ENCODE measurements at places on chromosomes 11 and 22.

DNA sequence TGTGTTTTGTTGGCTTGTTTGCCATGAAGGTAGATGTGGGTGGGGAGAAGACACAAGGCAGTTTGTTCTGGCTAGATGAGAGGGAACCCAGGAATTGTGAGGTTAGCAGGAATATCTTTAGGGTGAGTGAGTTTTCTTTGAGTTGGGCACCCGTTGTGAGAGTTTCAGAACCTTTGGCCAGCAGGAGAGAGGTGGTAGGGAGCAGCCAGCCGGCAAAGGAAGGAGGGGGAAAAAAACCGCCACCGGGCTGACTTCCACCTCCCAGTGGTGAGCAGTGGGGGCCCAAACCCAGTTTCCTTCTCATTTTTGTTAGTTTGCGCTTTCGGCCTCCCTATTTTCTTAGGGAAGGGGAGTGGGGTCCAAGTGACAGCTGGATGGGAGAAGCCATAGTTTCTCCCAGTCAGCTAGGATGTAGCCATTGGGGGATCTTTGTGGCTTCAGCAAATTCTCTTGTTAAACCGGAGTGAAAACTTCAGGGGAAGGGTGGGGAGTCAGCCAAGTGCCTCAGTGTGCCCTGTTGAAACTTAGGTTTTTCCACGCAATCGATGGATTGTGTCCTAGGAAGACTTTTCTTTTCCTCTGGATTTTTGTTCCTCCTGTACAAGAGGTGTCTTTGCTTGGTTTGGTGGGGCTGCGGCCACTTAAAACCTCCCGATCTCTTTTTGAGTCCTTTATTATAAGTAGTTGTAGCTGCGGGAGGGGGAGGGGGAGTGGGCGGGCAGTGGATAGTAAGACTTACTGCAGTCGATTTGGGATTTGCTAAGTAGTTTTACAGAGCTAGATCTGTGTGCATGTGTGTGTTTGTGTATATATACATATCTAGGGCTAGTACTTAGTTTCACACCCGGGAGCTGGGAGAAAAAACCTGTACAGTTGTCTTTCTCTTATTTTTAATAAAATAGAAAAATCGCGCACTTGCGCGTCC, 1.1 kb upstream of the GCAT start:
- DNase-seq, result no peak

- no peak for DNase-seq
Observed at GRCh38 chr11:97738751-97739150, 1282.0 kb upstream of the CNTN5 start.

GRCh38 chr11:85517272-85517671, 109.9 kb downstream of the DLG2 start:
- DNase-seq, result no peak

DNA sequence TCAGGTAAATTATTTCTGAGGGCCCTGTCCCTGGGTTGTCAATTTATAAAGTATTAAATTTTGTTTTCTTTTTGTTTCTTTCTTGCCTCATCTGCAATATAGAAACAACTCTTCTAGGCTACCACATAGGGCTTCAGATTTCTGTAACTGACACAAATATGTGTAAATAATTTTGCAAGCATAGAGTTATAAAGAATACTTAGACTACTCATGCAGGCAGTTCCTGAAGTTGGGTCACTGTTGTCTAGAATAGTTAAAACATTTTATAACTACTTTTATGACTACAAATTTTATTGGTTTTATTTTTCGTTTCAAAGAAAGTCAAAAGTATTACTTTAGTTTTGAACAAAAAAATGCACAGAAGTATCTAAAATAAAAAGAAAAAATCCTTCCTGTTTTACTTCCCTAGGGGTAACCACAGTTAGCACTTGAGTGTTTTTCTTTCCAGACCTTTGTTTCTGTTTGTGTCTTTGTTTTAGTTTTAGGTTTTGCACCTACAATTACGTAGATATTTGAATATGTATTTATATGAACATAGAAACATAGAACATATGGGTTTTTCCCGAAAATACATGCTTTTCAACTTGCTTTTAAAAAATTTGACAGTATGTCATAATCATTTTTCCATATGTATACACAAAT, 12.4 kb upstream of the TMEM123 start:
- no peak for DNase-seq

- DNase-seq, result no peak
Observed at GRCh38 chr22:50672471-50673230, at the start of gene SHANK3. TSS of gene SHANK3 (plus strand) at chr22:50672823.

- DNase-seq, result no peak
Observed at GRCh38 chr11:23336961-23337360, 476.7 kb upstream of the CCDC179 start.

DNA sequence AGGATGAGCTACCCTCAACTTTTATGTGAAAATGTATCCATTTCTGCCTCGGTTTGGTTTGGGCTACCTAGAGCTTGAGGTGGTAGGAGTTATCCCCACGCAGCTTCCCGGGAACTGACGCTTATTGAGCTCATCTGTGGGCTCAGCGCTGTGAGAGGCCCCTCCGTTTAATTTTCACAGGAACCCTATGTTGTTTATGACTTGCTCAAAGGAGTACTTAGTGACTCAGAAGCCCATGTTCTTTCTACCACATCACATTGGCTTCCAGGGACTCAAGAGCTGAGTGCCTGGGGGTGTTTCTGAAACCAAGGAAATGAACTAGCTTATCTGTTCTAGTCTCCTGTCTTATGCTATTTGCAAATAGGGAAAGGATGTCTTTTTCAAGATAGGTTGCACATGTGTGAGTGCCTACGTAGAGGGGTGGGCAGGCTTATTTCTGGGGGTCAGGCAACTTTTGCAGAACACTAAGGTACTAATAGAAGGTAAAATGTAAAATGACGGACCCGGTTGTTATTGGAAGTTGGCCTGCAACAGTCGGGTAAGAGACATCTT, 40.5 kb downstream of the MICAL2 start:
- no peak for DNase-seq

- DNase-seq, result no peak
Observed at GRCh38 chr11:61954851-61955421, 4.8 kb downstream of the BEST1 start.

DNA sequence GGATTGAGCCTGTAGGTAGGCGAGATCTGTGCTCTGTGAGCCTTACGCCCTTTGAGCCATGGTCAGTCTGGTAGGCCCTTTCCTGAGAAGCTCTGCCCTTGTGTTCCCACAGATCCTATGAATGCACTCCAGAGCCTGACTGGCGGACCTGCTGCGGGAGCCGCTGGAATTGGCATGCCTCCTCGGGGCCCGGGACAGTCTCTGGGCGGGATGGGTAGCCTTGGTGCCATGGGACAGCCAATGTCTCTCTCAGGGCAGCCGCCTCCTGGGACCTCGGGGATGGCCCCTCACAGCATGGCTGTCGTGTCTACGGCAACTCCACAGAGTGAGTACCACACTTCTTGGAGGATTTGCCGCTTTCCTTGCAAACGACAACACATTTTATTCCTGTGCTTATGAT, 47.4 kb downstream of the MED15 start:
- DNase-seq, result no peak

- DNase-seq, result no peak
Observed at GRCh38 chr11:20530942-20531703, 68.3 kb upstream of the SLC6A5 start.

DNA sequence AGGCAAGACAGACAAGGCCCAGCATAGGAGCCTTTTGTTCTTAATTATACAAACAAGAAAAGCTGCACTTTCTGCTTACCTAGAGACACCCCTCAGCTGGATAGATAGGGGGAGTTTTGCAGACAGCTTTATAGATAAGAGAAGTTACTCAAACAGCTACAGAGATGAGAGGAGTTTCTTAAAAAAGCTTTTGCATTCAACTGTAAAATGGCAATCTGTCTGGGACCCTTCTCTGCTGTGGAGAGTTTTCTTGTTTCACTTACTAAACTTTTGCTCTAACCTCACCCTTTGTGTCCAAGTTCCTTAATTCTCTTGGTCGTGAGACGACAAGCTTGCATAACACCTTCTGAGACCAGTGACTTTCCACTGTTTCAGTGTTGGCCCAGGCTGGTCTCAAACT, 103.8 kb upstream of the CHORDC1 start:
- DNase-seq, result no peak

- no peak for DNase-seq
Observed at GRCh38 chr11:110830747-110831146, 118.5 kb upstream of the ARHGAP20 start.

GRCh38 chr11:123416566-123416965, 13.5 kb upstream of the GRAMD1B start:
- no peak for DNase-seq

DNA sequence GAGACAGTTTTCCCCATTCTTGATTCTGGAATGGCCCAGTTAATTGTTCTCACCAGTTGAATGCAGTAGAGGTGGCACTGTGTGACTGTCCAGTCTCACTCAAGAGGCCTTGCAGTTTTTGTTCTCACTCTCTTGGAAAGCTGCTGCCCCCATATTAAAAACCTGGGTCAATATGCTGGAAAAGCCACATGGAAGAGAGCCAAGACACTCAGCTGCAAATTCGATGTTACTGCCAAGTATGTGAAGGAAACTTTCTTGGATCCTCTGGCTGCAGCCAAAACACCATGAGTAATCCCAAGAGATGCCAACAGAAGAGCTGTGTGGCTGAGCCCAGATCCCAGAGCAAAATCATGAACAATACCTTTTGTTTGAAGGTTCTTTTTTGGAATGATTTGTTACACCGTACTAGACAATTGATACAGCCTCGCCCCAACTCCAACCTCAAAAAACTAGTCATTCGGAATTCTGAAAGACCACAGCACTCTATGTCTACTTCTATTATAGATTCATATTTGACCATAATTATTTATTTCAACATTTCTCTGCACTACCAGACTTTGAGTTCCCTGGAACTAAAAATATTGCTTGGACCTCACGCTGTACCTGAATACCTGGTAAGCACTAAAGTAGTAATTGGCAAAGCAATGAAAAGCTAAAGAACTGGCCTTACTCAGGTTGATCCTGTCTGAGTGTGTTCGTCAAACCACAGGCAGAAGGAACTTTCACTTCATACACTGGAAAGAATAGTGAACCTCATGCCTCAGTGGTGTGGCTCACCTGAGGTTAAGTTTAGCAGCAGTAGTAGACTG, 378.8 kb downstream of the ETS1 start:
- DNase-seq, result peak; percentile 16

DNA sequence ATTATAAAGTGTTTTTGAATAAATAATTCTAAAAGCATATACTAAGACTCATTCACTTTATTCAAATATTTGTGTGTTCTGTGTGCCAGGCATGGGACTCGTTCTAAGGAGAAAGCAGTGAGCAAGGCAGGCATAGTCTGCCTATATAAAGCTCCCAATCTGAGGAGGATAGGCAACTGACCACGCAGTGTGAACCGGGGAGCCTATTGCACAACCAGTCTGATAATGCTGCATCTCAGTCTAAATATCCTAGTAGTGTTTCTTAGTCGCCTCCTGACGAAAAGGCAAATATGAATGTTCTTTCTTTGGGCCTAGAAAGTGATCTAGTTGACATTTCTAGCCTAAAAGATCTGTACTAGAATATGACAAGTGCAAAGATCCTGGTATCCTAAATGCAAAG, 98.3 kb downstream of the C11orf65 start:
- DNase-seq, result no peak

- DNase-seq, result no peak
Observed at GRCh38 chr11:20046416-20046815, 113.9 kb downstream of the DBX1 start.

DNA sequence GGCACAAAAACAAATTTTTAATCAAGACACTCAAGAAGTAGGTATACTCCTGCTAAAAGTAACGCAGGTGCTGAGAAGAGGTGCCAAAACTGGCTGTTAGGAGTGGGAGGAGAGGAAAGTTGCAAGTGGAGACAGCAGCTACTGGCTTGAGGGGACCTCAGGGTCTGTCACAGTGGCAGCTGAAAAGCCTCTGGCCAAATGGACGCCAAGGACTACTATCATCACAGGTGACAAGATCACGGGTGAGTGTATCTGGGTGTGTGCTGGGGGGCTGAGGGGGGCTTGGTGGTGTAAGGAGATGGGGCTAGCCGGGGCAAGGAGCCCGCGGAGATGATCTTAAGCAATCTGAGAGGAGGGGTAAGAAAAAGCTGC, 687 bp downstream of the ZNF202 start:
- DNase-seq, result no peak

DNA sequence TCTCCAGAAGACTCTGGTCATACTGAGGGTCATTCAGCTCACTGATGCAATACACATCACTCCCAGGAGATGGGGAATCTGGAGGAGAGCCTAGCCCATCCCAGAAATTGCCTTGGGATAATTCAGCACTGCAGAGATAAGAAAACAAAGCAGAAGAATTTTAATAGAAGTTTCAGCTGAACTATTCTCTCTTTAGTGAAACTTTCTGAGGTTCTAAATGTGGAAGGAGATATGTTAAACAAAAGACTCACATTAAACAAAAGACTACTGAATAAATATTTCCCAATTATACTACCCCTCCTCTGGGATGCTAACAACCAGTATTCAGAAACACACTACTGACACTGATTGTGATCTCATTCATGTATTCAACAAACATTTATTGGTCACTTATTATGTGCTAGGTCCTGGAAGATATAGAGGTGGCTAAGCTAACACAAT, 47.8 kb downstream of the C2CD3 start:
- DNase-seq, result no peak
